ENCODE measurements at places on chromosomes 2 and 18.

- no peak for DNase-seq
These were observed 79.8 kb downstream of the ASB1 start for GRCh38 chr2:238506371-238507068.

- DNase-seq = no peak
These were observed 28.3 kb downstream of the ANKMY1 start for GRCh38 chr2:240529344-240529999.

DNA sequence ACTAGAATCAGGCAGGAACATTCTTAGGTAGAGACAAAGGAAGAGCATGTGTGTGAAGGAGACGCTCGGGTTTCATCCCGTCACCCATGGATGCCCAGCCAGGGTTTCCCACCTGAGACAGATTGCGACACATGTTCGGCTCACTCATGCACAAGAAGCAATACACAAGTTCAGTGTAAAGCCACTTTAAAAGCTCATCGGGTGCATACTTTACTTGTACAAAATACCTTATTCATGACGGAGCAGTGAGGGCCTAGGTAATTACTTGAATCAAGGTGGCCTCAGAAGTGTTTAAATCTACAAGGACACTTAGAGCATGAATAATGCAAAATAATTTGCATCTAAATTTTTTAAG is 42.0 kb downstream of the ZEB2 start:
- DNase-seq = no peak

DNA sequence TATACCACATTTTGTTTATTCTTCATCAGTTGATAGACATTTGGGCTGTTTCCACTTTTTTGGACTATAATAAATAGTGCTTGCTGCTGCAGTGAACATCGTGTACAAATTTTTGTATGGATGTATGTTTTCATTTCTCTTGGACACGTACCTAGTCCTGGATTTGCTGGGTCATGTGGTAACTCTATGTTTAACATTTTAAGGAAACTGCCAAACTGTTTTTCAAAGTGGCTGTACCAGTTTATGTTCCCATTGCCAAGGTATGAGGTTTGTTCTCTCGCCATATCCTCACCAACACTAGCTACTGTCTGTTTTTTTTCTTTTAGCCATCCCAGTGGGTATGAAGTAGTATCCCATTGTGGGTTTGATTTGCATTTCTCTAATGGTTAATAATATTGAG is 42.5 kb downstream of the GREB1L start:
- no peak for DNase-seq

DNA sequence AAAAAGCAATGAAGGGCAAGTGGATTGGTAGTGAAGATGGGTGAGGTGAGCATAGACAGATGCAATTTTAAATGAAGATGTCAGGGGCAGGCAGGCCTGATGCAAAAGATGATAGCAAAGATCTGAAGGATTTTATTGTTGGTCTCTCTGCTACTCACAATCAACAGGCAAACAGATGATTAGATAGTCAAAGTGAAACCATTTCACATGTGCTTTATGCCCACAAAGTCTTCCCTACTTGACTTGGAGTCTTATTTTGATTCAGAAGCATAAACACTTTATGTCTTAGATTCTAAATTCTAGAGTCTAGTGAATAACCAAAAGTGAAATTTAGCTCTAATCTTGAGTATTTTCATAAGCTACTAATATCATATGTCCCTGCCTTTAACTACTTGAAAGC is 153.8 kb upstream of the HNRNPA3 start:
- DNase-seq = no peak

DNA sequence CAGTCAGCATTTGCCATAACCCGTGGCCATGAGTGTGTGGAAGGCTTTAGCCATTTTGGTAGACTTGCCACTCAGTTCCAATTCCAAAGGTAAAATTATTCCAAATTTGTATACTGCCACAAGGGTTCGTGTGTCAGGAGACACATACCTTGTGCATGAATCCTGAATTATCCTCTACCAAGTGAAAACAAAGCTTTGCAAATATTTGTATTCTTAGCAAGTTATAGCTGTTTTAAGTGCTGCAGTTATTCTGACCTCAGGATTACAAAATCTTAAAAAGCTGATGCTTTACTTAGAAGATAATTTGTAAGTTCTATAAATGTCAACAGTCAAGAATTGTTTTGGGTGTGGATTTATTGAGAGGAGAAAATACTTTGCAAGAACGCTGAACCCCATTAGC is 100.6 kb downstream of the ANTXR1 start:
- no peak for DNase-seq

GRCh38 chr18:14959550-14959949 is 211.6 kb downstream of the ANKRD30B start:
- DNase-seq = no peak

All from stimulated activated CD4-positive, alpha-beta T cell treated with anti-CD3 and anti-CD28 coated beads, Interleukin-15, amount 100 ng/mL, for 1 hour (primary cell).